Caudate nucleus (tissue), 63 donors: ENCODE measurements at places on chromosomes 2 and 18.

DNA sequence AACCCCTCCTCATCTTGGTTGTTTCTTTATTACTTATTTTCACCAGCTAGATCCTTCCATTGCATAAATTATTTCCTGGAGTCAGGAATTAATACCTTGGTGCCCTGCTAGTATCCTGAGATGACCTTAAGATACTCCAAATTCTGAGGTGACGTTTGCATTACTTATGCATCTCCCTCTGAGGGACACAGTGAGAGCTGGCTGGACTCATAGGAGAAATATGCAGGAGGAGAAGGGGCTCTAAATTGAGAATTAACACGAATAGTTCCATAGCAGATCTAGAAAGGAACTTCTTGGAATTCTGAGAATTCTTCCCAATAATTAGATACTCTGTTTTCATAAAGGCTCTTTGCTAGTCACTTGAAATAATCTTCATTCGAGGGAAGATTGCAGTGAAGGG, 310.6 kb upstream of the ZEB2 start:
- DNase-seq, result no peak

DNA sequence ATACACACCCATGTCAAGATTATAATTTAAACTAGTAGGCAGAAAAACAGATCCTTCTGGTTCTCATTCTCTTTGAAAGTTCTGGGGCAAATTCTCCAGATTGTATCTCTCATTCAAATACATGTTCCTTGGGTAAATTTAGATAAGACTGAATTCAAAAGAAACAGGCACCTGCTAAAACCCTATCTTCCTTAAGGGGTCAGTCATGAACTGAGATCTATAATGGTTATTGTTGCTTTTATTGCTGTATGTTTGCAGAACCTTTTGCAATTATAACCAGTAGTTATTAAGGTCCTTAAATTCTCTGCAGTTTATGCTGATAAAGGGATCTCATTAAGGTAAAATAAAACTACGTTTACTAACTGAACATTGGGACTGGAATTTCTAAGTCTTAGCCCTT, 83.5 kb downstream of the MYO5B start:
- no peak for DNase-seq

DNA sequence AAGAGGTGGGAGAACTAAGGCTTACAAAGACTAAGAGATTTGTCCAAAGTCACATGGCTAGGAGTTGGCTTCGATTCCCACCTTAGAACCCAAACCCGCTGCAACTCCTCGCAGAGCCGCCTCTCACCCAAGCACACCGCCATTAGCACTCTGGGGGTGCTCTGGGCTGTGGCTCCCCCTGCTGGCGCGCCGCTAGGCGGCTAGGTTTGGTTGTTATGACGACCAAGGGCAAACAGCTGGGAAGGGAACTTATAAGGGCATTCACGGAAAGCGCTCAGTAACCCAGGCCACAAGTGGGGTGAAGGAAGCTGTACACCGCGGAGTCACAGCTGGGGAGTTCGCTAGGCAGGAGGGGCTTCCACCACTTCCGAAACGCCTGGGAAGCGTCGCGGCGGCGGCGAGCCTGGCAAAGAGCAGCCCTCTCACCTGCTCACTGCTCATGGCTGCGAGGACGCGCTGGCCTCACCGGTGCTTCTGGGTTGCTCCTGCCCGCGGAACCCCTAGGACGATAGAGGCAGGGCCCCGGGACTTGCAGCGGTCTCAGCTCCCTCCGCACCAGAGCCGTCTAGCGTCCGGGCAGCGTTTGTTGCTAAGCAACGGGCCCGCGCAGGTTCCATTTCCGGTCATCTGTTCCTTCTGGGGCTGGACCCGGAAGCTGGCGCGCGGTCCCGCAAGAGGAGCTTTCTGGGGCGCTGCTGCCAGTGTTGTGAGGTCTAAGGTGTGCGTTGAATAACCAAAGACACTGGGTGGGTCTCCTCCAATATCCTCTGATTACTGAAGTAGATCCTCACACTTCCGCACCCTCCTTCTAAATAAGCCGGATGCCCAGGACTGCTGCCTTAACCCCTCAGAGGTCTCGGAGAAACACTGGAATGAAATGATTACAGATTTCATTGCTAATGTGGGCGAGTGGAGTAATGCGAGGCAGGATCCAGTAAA, at the start of gene DNAH7:
Gene DNAH7 (minus strand): TSS at position 567 of the 939 bp plus-strand sequence. CDS start 126 bp downstream, at position 441.
- DNase-seq, result peak; percentile 65

DNA sequence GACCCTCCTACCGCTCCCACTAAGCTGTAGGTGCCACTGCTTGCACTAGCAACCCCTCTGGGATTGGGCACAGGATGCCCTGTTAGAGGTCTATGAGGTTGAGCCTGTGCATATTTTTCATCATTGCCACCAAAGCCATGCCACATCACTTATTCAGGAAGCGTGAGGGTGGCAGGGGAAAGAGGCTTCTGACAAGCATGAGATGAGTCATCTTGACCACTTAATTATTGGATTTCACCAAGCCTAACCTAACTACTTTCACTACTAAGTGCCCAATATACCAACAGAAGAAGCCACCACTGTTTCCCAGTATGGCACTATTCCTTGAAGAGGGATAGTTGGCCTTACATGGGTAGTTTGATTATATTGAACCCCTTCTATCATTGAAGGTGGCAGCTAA, 181.3 kb upstream of the EPHA4 start:
- no peak for DNase-seq

GRCh38 chr2:101818531-101819451, 121.3 kb downstream of the MAP4K4 start:
- no peak for DNase-seq

- no peak for DNase-seq
These were observed 48.7 kb upstream of the FAHD2A start for GRCh38 chr2:95353613-95354468.

- DNase-seq, result no peak
These were observed 3.9 kb upstream of the PRELID3A start for GRCh38 chr18:12403601-12404506.

DNA sequence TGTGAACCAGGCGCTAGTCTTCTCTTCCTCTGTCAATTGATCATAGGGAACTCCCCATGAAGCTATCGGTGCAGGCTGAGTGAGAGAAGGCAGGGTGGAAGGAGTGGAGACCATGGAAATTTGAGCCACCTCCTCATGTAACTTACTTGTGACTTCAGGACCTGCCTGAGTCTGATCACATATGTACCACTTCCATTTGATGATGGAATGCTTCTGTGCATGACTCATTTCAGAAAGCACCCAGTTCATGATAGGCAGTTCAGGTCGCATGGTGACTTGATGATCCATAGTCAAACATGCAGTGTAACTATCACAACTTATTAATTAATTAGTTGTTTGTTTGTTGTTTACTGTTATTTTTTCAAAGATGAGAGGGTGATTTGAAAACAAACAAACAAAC, 1296.7 kb downstream of the SUCLG1 start:
- DNase-seq, result no peak

- DNase-seq, result no peak
These were observed 32.6 kb upstream of the SLC40A1 start for GRCh38 chr2:189613077-189613636.

DNA sequence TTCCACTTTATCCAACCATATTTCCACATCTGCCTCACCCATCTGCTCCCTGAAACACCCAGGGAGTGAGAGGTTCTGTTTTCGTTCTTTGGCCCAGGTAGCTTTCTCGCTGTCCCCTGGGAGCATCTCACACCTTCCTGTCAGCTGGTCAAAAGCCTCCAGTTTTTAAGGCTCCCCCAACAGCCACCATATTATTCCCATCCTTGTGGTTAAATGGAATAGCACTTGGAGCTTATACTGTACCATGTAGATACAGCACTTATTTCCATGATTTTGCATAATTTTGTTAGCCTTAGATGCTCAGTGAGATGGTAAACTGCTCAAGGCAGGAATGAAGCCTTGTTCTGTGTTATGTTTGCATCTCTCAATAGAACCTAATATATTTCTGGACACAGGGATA, 58.5 kb upstream of the TMEM182 start:
- no peak for DNase-seq

DNA sequence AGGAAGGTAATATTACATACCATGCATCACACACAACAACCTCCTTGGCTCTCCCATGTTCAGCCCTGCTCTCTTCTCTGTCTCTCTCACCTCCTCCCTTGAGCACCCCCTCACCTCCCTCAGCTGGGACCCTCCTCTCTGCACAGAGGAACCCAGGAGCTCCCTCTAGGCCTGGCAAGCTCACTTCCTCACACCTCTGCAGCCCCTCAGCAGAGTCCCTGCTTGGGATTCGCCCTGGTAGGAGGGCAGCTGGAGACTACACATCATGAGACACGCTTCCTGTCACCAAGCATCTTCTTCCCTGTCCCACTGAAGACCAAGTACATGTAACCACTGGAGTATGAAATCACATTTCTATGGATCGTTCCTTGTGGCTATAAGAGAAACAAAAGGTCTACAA, 51.0 kb downstream of the ADD2 start:
- no peak for DNase-seq

DNA sequence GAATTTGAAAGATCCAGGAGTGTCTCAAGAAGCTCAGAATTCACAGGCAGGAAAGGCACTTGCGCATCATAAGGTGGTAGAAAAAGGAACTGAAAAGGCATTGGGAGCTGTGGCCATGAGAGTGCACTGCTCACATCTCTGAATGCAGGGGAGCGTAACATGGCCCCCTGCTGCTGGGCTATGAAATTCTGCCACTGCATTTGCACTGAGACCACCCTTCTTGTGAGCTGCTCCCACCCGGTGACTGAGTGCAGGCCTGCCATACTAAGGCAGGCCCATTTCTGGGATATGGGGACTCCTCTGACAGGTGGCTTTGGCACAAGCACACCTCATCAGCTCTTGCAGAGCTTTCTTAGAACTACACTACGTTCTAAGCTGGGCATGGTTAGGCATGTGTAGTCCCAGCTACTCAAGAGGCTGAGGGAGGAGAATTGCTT, 25.3 kb upstream of the STARD7 start:
- no peak for DNase-seq

GRCh38 chr2:230929381-230930148, 4.5 kb upstream of the GPR55 start:
- no peak for DNase-seq

DNA sequence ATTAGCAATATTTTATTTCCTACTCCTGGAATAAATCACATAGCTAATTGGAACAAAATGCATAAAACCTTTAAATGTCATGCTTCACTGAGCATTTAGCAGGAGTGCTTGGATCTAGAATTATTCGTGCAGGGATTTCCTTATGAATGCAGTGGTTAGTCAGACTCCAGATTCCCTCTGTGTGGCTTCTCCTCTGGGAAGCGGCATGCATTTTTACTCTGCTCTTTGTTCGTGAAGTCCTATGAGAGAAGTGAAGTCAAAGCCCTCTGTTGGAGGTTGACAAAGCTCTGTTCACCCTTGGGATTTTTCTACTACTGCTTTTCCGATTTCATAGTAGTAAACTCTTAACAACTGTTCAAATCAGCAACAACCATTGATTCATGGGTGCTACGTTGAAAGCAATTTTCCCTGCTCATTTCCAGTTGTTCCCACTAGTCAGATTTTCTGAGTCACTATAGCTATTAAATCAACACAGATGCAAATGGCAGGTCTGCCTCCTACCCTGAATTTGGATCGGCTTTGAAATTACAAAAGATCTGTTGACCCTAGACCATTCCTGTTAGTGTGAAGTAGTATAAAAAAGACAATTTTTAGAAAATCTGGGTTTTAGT, 461.7 kb downstream of the STK39 start:
- no peak for DNase-seq

- DNase-seq, result no peak
These were observed 83.0 kb downstream of the NPAS2 start for GRCh38 chr2:100902817-100903405.

DNA sequence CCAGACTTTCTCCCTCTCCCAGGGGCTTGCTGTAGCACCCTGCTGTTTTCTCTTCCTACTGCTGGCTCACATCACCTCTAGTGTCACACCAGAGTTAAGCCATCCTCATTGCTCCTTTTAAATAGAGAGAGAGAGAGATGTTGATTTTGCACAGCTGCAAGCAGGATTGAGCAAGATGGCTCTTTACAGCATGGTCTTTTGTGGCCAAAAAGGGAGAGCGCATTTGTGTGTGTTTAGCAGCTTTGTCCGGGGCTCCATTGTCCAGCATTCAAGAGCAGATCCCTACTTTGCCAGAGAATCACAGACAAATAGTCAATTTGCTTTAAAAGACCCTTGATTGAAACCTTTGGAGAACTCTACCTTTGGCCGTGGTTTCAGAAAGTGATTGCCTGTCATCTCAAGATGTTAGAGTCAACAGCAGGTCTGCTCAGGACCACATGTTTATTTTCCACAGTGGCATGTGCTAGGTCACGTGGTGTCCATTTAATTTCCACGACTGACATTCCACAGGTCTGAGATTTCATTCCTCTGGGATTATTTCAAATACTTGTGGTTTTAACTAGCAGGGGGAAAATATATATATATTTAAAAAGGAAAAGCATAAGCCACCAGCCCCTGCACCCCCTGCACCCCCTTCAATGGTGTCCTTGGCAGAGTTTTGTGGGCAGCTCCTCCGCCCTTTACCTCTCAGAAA, 359.9 kb upstream of the SLC14A2 start:
- no peak for DNase-seq

- DNase-seq, result no peak
These were observed 26.2 kb upstream of the PMAIP1 start for GRCh38 chr18:59873641-59874040.

DNA sequence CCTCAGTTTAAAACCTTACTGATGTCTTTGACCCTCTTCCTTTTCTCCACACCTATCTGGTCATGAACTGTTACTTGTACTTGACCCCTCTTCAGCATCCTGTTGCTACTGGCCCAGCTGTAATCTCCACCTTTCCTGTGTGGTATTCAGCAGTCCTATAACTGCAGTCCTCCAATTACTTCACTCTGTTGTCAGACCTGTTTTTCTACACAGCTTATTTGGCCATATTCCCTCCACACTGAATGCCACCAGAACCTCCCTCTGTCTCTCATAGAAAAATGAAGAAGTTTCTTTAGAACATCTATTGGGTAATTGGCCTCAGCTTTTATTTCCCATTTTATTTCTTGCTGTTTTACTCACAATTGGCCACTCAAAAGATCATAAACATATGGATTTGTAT, 155.4 kb downstream of the ASXL3 start:
- no peak for DNase-seq

DNA sequence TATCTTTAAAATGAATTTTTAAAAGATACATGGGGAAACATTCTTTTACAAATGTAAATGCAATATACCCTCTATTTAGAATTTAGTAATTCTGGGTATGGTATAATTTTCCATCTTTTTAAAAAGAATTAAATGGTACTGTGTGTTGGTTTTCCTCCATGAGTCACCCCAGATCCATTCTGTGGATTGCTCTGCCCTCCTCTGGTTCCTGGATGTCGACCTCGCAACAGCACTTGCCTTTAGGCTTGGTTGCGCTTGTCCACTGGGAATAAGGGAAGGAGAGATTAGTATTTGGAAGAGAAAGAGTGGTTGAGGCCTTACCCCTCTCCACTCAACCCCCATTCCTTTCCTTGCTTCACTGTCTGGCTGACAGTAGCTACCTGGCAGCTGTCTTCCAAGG, 90.4 kb downstream of the FTCDNL1 start:
- no peak for DNase-seq

- DNase-seq, result no peak
These were observed 234.6 kb upstream of the FANCL start for GRCh38 chr2:58475756-58476155.

GRCh38 chr2:234243871-234244565, 193.5 kb downstream of the SPP2 start:
- no peak for DNase-seq

GRCh38 chr2:62794791-62795190, 89.3 kb downstream of the EHBP1 start:
- DNase-seq, result no peak
